ENCODE measurements at places on chromosomes 1 and 21. TPM values are rescaled to one million over a fixed set of nuclear protein-coding genes. Genes with fewer than 3 reads are reported as not detected.

- no peak for DNase-seq
- no peaks in the 10 kb centered on the region for H3K36me3 ChIP-seq
- no peak overlapping the region for H3K4me3 ChIP-seq
- H3K27ac ChIP-seq: no peak overlapping the region
Measured at GRCh38 chr1:245395680-245396079, 240.9 kb downstream of the KIF26B start.

DNA sequence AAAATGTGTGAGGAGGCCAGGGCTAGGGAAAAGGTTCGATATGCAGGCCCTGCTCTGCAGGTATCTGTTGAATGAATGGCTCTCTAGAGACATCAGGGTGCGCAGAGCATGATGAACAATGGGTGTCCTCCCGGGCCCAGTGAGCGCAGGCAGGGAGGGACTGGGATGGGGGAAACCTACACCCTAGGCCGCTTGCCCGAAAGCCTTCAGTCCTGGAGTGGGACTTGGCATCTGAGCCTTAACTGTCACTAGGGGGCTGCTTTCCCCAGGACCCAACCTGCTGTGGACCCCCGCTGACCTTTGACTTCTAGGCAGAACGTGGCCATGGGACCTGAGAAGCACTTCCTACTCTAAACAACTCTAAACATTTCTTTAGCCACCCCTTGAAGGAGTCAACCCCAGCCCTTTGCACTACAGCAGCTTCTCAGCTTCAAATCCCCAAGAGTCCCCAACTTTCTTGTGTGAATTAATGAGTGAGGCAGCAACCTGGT, 444 bp upstream of the MAP3K6 start:
- no peaks in the 10 kb centered on the region for H3K27me3 ChIP-seq
- H3K27ac ChIP-seq: no peak overlapping the region

The DYNLT5 gene
- total RNA-seq: not detected

GRCh38 chr1:181089676-181090544, 1.4 kb downstream of the IER5 start:
- H3K4me3 ChIP-seq: peak overlapping the region; percentile 91
- peaks cover 53% of the 10 kb centered on the region for H3K4me1 ChIP-seq
- DNase-seq: peak; percentile 59
- no peaks in the 10 kb centered on the region for H3K27me3 ChIP-seq

- no peaks in the 10 kb centered on the region for H3K36me3 ChIP-seq
- H3K27ac ChIP-seq: no peak overlapping the region
- no peaks in the 10 kb centered on the region for H3K4me1 ChIP-seq
- DNase-seq: no peak
- H3K4me3 ChIP-seq: no peak overlapping the region
- H3K27me3 ChIP-seq: no peaks in the 10 kb centered on the region
Measured at GRCh38 chr21:29121759-29122158, 8.7 kb upstream of the MAP3K7CL start.

DNA sequence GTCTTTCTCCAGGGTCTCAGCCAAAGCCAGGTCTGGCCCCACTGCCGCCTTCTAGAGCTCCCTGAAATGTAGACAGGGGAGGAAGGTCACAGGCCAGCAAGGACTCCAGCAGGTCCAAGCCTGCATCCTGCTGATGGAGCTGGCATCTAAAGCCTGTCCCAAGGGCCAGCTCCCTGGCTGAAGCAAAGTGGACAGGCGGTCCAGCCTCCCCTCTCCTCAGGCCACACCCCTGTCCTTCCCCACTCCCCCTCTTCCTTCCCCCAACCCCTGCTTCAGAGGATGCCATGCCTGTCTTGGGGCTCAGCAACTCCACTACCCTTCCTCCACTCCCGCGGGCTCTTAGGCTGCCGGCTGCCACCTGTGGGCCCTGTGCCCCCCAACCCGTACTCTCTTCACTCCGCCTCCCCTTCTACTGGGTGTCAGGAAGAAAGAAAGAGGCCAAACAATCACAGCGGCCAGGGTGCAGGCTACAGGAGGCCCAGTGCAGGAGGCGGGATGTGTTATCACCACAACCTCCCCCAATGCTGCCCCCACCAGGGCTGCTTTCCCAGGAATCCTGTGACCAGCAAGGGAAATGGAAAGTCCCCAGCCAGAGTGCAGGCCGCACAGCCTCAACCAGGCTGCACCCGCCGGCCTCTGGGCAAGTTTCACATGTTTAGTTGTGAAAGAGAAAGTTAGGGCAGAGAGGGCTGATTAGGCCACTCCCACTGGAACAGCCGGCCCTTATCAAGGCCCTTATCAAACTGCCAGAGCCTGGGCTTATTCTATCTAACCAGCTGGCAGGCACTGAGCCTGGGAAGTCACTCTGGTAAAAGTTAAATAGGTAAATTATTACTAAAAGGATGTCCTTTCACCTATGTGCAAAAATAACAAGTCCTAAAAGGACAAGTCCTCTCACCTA, 34.1 kb downstream of the ACOT7 start:
- no peaks in the 10 kb centered on the region for H3K36me3 ChIP-seq
- H3K4me3 ChIP-seq: no peak overlapping the region
- no peak overlapping the region for H3K27ac ChIP-seq

- no peak overlapping the region for H3K27ac ChIP-seq
- no peaks in the 10 kb centered on the region for H3K36me3 ChIP-seq
- H3K4me1 ChIP-seq: no peaks in the 10 kb centered on the region
- no peak overlapping the region for H3K4me3 ChIP-seq
Measured at GRCh38 chr1:11707621-11708276, 16.2 kb downstream of the DRAXIN start.

DNA sequence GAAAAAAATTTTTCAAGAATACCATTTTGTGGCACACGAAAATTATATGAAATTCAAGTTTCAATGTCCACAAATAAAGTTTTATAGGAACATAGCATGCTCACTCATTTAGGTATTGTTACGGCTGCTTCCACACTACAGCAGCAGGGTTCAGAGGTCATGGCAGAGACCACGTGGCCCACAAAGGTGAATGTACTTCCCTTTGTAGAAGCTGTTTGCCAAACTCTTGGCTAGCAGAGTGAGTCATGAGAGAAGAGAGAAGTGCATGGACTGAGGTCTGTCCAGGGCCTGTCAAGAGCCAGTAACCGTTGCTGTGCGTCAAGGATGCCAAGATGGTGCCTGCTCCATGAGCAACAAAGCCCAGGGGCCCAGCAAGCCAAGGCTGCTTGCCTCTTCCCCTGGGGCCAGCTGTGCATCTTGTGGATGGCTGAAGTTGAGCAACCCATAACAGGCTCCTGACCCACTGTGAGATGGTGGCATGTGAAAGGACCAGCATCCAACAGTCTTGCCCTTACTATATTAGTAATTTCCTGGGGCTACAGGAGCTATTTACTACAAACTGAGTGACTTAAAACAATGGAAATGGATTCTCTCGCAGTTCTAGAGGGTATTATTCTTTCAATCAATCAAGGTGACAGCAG, 64.8 kb upstream of the ATP5PO start:
- H3K4me3 ChIP-seq: no peak overlapping the region
- peaks cover 8% of the 10 kb centered on the region for H3K4me1 ChIP-seq
- H3K36me3 ChIP-seq: no peaks in the 10 kb centered on the region
- DNase-seq: no peak
- H3K27me3 ChIP-seq: no peaks in the 10 kb centered on the region

The ETV3L gene
- not detected for total RNA-seq

DNA sequence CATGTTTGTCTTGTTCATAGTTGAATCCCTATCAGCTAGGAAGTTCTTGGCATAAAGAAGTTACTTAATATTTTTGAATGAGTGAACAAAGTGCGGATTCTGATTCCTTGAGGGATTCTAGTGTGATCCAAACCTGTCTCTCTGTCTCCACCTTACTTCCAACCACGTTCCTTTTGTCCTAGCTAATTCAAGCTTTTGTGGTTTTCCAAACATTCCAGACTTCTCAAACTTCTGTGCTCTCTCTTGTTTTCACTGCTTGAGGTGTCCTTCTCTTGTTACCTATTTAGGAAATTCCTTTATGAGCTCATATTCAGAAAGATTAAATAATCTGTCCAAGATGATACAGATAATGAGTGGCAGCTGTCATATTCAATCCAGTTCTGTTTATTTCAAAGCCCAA, 353.2 kb downstream of the PTBP2 start:
- H3K4me3 ChIP-seq: no peak overlapping the region
- DNase-seq: no peak
- no peaks in the 10 kb centered on the region for H3K27me3 ChIP-seq
- no peak overlapping the region for H3K27ac ChIP-seq
- no peaks in the 10 kb centered on the region for H3K4me1 ChIP-seq

The ERG gene
- total RNA-seq: not detected

The TNFRSF18 gene
- 14.1 TPM for total RNA-seq

DNA sequence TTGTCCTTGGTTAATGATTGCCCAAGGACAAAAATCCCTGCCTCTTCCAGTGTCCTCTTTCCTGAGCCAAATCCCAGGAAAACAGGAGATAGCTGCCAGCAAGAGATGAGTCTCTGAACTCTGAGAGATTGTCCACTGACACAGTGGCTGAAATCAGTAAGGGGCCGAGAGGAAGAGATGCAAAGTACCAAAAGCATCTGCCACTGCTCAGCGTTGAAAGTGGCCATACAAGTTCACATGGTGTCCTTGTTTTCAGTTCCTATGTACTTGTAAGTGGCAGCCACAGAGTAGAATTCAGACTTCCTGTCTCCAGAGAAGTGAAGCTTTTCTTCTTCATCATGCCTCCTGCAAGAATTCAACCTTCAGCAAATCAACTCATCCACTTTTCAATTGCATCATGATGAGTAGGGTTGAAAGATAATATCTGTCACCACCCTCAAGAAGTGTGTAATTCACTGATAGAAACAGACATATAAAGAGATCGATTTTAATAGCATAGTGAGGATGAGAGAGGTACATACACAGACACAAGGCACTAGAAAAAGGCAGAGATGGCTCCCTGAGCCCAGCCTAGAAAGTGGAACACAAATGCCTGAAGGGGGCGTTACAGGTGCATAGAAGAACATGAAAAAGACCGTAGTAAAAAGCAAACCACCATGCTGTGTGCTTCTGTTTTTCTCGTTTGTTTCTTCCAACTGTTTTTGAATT, 185.8 kb downstream of the MRPL39 start:
- no peak overlapping the region for H3K4me3 ChIP-seq
- no peak overlapping the region for H3K27ac ChIP-seq
- H3K27me3 ChIP-seq: no peaks in the 10 kb centered on the region
- no peaks in the 10 kb centered on the region for H3K4me1 ChIP-seq

DNA sequence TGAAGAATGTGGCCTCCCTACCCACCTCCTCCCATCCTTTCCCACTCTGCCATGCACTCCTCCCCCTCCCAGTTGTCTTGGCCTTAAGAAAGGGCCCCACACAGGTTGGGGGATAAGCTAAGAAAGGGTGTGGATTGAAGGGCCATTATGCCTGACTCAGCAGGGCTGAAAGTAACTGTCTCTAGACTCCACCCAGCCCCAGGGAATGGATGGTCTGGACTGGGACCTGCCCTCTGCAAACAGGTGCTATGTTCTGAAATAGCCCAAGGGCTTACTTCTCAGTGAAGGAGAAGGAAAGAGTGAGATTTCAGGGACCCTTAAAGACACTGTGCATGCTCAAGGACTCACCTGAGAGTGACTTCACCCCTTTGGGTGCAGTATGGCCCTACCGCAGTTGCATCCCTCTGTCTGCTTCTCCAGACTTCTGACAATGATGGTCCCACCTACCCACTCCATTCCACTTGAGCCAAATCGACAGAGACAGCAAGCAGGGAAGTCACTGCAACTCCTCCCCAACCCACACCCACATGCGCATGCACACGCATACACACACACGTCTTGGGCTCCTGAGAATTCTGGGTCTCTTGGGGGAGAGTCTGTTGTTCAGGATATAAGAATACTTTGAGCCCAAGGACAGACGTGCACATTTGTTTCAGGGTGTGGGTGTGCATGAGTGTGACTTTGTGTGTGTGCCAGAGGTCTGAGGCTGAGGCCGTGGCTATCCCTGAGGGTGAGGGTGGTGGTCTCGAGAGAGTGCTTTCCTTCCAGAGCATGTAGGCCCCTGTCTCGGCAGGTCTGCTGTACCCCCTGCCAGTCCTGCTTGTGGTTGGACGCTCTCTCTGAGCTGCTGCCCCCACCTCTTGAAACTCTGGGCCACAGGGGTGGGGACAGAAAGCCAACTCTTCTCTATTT, 231.9 kb downstream of the PTPRU start:
- no peak overlapping the region for H3K27ac ChIP-seq
- peaks cover 30% of the 10 kb centered on the region for H3K27me3 ChIP-seq
- H3K4me1 ChIP-seq: no peaks in the 10 kb centered on the region
- no peaks in the 10 kb centered on the region for H3K36me3 ChIP-seq
- no peak overlapping the region for H3K4me3 ChIP-seq
- DNase-seq: no peak

DNA sequence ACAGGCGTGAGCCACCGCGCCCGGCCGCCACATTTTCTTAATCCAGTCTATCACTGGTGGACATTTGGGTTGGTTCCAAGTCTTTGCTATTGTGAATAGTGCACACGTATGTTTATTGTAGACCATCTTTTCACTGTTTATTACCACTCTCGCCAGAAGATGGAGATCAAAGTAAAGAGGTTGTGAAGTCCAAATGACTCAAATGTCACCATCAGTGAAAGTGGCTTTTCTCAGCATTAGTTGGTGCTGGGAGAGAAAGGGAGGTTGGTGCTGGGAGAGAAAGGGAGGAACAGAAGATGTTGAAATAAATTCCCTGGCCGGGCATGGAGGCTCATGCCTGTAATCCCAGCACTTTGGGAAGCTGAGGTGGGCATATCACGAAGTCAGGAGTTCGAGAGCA, 10.4 kb upstream of the UHMK1 start:
- no peak overlapping the region for H3K4me3 ChIP-seq
- DNase-seq: no peak
- H3K4me1 ChIP-seq: no peaks in the 10 kb centered on the region

DNA sequence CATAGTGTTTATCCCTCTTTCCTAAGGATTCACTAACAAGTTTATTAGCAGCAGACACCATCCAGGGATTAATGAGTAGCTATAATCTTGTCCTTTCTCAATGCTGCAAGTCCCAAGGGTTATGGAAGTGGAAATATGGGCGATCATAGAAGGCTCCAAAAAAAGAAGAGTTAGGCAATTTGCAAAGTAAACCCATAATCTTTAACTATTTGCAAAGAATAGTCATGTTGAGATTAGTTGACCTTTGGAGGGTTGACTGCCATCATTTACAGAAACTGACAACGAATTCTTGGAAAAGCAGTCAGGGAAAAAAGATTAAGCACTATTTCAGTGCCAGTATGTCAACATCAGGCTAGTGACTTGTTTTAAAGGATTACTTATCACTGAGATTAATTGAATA, 169.9 kb downstream of the KCNT2 start:
- H3K4me3 ChIP-seq: no peak overlapping the region
- H3K27ac ChIP-seq: no peak overlapping the region
- H3K27me3 ChIP-seq: no peaks in the 10 kb centered on the region
- no peaks in the 10 kb centered on the region for H3K4me1 ChIP-seq
- H3K36me3 ChIP-seq: no peaks in the 10 kb centered on the region

DNA sequence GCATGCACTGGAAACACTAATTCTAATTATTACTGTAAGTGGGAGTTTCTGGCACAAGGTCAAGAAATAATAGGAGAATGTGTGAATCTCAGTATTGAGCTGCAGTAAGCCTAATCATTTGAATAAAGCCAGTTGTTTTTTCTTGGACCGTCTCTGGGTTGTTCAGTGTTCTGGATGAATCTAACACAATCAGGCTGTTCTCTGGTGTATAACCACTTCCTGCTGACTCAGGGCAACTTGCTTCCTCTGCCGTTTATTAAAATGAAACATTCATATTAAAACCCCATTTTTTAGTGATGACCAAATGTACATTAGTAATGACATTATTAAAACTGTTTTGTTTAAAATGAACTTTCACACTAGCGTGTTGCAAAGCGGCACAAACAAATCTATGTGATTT, 273.1 kb upstream of the SNX7 start:
- no peaks in the 10 kb centered on the region for H3K27me3 ChIP-seq
- H3K36me3 ChIP-seq: no peaks in the 10 kb centered on the region
- no peak overlapping the region for H3K27ac ChIP-seq

Data from PC-9 (cell line).